NCI-H1417 treated with DMSO at 0.1 percent for 48 hours (cell line): ENCODE measurements at places on chromosomes 11 and 22.
A peak's percentile ranks its signal among the peaks of the same experiment; 100 is the strongest.

DNA sequence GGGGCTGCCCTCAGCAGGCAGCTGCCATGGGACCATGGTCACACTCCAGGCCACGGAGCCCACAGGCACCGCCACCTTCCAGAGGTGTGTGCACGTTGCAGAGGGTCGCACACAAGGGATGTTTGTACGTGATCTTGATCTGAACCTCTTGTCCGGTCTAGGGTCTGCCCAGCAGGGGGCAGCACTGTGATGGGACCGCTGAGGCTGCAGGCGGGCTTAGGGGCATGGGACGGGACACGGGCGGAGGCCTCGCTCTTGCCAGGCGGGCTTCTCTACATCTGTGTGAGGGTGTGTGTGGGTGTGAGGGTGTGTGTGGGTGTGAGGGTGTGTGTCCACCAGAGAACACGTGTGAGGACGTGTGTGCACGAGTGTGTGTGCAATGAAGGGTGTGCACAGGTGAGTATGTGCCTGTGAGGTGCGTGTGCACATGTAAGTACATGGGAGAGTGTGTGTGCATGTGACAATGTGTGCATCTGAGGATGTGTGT, 52.4 kb downstream of the CACNA1I start:
- DNase-seq: no peak

- DNase-seq: no peak
Observed at GRCh38 chr22:31097941-31098631, 9.3 kb downstream of the SELENOM start.

GRCh38 chr11:45290586-45290985, 4.4 kb upstream of the SYT13 start:
- DNase-seq: no peak

DNA sequence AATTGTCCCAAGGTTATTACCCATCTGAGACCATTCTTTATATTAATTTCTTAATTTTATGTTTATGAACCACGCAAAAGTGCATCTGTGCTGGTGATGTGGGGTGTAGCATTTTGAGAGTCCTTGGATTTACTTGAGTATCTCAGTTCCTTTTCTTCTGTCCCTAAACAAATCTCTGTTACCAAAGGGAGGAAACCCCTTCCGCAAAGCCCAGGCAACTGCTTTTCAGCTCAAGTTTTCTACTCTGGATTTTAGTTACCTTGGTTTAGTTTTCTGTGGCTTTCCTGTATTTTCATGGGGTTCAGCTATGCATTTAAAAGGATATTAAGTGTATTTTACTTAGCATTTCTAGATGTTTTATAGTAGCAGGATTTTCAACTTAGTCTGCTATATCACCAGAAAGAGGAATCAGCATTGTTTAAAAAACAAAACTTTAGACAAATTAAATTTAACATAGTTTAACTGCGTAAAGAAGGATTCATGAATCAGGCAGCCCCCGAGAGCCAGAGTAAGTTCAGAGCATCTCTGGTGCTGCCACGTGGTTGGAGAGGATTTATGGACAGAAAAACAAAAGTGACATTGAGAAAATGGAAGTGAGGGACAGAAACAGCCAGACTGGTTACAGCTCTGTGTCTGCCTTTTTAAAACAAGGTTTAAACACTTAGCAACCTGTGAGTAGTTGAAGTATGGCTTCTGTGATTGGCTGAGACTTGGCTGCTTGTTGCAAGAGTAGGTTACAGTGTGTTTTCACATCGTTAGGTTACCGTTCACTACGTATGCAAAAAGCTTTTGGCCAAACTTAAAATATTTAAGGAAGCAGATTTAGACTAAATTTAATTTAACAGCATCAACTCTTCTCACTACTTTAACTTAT, 9.6 kb downstream of the ADM start:
- DNase-seq: no peak

GRCh38 chr11:118608360-118609227, 1.2 kb downstream of the PHLDB1 start:
- no peak for DNase-seq

- DNase-seq: no peak
Observed at GRCh38 chr11:65152122-65152521, 17.8 kb upstream of the SYVN1 start.

DNA sequence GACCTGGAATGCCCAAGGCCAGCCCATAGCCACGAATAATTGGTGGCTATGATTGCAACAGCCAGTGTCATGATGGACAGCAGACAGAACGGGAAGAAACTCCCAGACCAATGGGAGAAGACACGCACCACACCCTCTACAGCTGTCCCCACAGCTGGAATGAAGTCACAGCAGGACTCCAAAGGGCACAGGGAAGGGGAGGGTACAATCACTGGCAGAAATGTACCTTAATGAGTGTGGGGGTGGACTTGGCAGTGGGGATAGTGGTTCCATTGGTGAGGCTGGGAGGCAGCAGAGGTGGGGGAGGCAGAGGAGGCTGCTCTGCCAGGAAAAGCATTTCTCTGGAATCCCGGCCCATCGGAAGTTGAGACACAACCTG, 52.9 kb downstream of the SGSM3 start:
- no peak for DNase-seq

- no peak for DNase-seq
Observed at GRCh38 chr22:21446827-21447690, 20.1 kb upstream of the TMEM191C start.

DNA sequence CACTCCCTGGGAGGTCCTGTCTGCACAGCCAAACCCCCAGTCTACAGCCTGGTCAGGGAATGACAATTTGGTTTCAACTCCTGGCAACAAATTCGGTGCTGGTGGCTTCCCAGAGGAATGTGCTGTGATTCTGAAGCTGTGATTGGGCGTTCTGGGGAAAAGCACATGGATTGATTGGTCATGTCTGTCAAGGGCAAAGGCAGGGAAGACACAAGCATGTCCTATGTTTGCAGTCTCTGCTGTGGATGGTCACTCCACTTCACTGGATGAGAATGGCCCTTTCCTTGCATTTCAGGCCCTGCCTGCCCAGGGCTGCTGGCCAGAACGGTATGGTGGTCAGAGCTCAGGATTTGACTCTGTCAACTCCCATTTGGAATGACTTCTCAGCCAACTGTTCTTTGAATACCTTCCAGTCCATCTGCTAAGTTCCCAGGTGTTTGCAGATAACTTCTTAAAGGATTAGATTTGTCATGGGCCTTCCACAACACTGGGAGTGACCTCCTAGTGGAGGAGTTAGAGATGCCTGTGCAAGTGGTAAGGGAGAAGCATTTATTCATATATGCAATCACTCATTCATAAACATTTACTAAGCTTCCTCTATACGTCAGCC, 42.7 kb downstream of the SGSM1 start:
- DNase-seq: no peak

DNA sequence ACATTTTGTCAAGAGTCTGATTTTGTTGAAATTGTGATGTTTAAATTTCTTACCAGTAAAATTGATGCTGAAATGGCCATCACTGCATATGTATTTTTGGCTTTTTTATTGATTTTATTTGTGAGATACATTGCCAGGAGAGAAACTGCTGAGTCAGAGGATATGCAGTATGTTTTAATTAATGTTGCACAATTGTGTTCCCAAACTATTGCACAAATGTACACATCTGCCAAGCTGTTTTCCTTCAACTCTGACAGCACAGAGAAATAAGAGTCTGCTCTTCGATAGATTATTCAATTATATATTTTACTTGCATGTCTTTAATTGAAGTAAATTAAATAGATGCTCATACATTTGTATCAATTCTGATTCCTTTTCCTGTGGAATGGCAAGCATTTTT, 640.2 kb upstream of the LUZP2 start:
- DNase-seq: no peak

- no peak for DNase-seq
Observed at GRCh38 chr11:128695539-128696221, 1.8 kb downstream of the FLI1 start.

GRCh38 chr11:15189641-15190365, 75.1 kb downstream of the INSC start:
- DNase-seq: no peak

GRCh38 chr11:111785886-111786412, 19.8 kb upstream of the PPP2R1B start:
- DNase-seq: no peak

DNA sequence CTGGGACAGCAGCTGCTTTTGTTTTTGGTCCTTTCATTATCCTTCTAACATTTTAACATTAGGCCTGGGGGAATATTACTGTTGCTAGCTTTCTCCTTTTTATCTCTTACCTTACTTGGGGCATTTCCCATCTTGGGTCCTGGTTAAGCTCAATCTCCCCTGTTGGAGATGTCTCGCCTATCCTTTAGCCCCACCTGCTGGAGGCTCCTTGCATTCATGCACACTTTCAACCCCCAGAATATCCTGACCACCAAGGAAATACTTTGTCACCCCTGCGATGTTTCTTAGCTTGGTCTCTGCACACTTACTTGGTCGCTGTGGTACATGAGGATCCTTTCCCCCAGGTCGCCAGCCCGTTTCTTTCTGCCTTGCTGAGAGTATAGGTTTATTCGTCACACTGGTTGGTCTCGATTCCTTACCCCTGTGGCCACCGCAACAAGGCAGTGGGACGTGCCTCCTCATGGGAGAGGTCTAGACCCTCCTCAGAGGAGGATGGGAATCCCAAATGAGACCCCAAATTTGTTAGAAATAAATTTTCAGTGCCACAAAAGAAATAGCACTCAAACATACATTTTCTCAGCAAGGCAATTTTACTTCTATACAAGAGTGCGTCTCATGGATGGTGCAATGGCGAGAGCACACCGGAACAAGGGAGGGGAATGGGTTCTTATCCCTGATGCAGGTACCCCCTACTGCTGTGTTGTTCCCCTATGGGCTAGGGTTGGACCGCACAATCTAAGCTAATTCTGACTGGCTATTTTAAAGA, 5.4 kb upstream of the TXN2 start:
- DNase-seq: no peak

- DNase-seq: no peak
Observed at GRCh38 chr11:62223095-62223494, 14.6 kb downstream of the SCGB2A1 start.

DNA sequence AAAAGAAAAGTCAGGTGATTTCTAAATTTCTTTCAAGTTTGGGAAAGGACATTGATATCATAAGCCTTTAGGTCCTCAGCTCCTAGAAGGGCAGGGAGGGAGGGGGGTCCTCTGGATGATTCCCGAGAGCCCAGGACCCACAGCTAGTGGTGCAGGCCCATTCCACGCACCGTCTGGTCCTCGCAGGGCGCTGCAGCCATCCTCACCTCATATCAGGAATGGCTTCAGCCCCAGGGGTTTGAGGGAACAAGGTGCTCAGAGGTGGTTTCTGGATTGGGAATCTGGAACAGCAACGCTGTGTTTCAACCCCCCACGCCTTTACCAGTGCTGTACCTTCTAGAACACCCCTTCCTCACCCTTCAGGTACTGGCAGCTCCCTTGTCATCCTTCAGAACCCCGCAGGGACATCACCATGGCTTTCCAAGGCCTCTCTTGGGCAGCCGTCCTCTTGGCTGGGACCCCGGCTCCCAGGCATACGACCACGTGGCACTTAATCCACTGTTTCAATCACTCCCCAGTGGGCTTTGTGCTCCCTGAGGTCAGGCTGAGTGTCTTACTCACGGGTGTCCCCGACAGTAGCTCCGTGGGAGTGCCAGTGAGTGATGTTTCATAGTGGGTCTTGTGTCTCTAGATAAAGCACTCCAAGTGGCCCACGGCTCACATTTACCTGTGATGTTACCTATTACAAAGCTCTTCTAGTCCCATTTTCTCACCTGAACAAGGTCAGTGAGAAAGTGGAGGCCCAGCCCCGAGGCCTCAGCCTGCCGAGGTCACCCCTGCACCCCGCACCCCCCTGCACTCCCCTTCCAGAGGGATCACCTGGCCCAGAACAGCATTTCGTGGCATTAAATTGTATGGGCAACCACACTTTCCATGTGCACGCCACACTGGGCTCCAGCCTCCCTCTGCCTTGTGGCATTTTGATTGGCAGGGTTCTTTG, 93.9 kb downstream of the MORC2 start:
- DNase-seq: no peak

DNA sequence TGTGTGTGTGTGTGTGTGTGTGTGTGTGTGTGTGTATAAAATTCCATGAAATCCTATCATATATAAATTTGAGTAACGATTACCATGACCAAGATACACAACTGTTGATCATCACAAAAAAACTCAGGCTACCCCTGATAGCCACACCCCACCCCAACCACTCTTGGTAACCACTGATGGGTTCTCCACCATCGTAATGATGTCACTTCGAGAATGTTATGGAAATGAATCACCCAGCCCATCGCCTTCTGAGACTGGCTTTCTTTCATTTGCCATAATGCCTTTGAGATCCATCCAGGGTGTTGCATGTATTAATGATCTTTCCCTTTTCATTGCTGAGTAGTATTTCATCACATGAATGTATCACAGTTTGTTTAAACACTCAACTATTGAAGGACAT, 496.0 kb downstream of the MIAT start:
- DNase-seq: no peak

GRCh38 chr11:15735706-15736105, 620.6 kb downstream of the SOX6 start:
- DNase-seq: no peak

GRCh38 chr22:17419348-17419747, 50.1 kb downstream of the CECR2 start:
- no peak for DNase-seq

DNA sequence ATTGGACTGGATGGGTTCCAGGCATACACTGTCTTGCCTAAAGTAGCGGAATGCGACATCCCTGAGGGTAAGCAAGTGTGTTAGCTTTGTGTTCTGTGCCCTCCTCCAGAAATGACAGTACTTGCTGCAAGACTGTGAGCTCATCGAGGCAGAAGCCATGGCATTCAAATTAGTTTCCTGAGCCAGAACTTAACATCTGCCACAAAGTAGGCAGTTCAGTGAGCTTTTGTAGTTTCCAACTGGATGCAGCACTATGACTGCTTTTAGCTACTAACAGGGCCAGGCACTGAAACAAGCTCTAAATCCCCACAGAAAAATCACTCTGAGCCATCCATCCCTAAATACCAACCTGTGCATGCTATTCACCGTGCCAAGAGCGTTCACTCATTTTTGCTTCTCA, 1.2 kb upstream of the FAR1 start:
- no peak for DNase-seq

DNA sequence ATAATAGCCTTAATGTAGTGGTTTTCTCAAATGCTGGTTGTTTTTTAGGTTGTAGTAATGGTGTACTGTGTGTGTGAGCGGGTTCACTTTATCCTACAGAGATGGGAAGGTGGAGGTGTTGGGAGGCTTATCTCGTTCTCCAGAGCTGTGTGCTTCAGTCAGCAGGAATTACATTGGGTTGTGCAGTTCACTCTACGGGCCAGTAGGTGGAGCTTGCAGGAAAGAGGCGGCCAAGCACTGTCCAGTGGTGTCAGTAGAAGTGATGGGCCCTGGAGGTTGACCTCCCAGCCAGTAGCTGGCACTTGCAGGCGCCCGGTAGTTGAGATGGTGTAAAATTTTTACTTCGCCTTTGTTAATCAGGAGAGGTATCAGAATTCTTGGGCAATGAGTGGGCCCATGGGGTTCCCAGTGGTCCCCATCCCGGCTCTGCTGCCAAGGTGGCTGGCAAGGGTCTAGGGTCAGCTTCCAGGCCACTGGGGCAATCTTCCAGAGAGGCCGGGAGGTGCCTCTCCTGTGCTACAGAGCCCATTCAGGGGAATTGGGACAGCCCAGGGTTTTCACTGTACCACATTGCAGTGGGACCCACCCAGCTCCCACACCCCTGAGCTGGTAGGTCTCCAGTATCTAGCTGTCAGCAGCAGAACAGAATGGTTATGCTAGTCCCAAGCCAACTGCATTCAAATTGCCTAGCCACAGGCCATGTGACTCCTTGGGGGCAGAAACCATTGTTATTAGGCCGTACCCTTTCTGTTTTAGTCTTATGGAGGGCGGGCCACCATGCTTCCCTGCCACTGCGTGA, 43.9 kb downstream of the BIRC2 start:
- peak; percentile 43 for DNase-seq

- DNase-seq: no peak
Observed at GRCh38 chr11:34235189-34235588, 122.6 kb downstream of the ABTB2 start.

- DNase-seq: no peak
Observed at GRCh38 chr11:14267861-14268635, 90.9 kb downstream of the RRAS2 start.
